HuH-7.5 (cell line): ENCODE measurements at places on chromosomes 1 and 21.

GRCh38 chr1:40717955-40718354 is 26.5 kb downstream of the NFYC start:
- DNase-seq, result no peak

DNA sequence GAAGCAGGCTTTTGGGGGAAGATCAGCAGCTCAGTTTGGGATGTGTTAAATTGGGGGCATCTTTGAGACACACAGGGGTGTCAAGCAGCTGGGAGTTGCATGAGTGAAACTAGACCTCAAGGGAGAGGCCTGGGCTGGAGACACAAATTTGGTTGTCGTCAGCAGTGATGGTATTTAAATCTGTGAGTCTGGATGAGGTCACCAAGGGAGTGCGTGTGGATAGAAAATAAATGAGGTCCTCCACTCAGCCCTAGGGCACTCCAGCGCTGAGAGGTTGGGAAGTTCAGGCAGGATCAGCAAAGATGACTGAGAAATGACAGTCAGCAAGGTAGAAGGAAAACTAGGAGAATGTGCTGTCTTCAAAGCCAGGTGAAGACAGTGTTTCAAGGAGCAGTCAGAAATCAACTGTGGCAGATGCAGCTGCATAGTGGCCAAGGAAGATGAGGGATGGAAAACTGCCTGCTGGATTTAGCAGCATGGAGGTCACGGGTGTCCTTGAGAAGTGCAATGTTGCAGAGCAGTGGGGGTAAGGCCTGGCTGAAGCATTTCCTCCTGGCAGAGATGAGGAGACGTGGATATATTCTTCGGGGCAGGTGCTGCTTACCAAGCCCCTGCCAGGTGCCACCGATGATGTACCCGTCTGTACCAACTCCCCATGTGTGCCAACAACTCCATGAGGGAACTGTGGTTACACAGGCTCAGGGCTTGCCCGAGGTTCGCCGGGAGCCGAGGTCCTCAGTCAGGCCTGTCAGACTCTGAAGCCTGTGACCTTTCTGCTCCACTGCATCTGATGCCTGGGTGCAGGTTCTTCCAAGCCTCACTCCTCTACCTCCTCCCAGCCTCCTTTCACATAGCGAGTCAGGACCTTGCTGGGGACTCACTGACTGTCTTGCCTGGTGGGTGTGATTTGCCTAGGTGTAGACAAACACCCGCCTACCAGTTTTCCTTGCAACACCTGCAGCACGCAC is 11.3 kb downstream of the MAP7D1 start:
- DNase-seq, result no peak

- DNase-seq, result no peak
Measured at GRCh38 chr21:37073417-37074196, 553 bp downstream of the TTC3 start.

GRCh38 chr1:24507405-24507804 is 4.8 kb downstream of the RCAN3 start:
- no peak for DNase-seq

GRCh38 chr1:1206376-1206965 is at the start of gene TNFRSF18:
TSS of gene TNFRSF18 (minus strand) at chr1:1206592. CDS start at chr1:1206571, 21 bp downstream.
- DNase-seq, result no peak

DNA sequence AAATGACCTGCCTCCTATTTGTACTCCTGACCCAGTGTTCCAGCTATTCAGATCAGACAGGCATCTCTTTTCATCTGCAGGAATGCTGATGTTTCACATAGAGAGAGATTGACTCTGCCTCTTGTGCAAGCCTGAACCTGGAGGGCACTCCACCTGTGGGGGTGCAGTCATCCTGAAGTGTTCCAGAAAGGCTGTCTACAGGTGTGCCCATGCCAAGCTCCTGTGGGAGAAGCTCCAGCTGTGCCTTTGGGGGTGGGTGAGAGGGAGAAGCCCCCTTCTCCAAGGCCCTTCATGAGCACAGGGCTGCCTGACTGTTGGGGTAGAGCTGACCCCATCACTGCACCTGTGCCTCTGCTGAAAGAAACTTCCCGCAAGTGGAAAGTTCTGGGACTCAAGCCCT is 22.8 kb downstream of the IFI44 start:
- DNase-seq, result no peak

- no peak for DNase-seq
Measured at GRCh38 chr1:145955436-145955835, 2.4 kb downstream of the LIX1L start.

DNA sequence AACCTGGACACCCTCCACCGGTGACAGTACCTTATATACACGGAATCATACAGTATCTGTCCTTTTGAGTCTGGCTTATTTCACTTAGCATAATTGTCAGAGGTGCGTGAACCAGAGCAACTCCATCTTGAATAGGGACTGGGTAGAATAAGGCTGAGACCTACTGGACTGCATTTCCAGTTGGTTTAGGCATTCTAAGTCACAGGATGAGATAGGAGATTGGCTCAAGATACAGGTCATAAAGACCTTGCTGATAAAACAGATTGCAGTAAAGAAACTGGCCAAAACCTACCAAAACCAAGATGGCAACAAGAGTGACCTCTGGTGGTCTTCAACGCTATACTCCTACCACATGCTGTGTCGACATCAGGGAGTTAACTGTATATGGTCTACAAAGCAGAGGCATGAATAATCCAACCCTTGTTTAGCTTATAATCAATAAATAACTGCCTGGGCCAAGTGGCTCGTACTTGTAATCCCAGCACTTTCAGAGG is 1.4 kb upstream of the FDPS start:
- DNase-seq, result no peak

DNA sequence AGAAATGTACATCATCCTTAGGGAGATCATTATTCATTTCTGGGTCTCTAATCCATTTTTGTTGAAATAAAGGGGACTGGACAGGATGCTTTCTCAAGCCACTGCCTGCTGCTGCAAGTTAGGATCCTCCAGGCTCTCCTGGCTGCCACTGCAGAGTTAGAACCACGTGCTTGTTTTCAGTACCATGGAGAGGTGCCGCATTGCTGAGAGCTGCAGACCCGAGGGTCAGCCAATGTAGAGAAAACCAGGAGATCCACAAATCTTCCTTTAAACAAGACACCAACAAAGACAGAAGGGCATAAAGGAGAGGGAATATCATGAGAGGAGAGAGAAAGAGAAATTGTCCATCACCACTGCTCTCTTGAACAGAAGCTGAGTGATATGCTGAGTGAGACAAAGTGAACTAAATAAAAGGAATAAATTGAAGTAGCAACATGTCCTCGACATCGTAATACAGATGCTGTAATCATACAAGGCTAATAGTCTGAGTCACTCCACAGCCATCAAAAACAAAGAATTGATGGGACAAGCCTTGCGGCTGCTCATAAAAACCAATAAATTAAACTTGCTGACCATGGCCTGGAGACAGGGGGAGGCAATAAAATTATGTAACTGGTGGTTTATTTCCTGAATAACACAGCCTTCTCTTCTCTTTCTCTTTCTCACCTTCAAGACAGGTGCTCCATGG is 255.7 kb downstream of the OMA1 start:
- DNase-seq, result no peak

GRCh38 chr1:1432951-1433803 is 2.3 kb upstream of the VWA1 start:
- peak; percentile 98 for DNase-seq

- DNase-seq, result no peak
Measured at GRCh38 chr1:15950763-15951295, 25.1 kb downstream of the ZBTB17 start.

DNA sequence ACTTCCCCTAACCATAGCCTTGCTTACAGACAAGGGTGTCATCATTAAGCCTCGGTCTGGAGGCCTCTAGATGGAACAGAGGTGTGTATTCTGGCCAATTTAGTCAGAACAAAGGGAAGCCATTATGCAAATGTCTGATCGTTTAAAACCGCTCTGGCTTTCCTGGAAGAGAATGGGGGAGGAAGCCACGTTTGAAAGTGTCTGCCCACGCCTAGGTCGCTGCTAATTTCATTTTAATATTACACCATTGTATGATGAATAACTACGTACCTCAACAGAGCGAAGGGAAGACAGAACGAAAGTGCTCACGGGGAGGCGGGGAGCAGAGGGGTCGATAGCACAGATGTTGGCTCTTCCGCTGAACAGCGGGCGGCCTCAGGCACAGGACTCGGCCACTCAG is 41.1 kb upstream of the CSF3R start:
- no peak for DNase-seq
